Caudate nucleus (tissue), 63 donors: ENCODE measurements at places on chromosomes 4 and X.

- DNase-seq = no peak
Observed at GRCh38 chr4:180558427-180558826, 1684.8 kb upstream of the TENM3 start.

DNA sequence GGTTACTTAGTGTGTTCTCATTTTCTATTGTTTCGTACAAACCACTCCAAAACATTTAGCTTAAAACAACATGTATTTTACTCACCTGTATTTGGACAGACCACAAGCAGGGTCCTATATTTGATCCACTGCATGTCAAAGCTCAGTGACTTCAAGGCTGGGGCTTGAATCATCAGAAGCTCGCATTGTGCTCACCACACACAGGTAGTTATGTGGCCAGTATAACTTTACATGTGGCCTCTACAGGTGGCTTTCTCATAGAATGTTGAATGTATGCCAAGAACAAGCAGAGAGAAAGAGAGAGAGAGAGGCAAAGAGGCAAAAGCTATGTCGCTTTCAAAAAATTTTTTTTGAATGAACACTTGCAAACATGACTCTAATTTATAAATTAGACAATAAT lies 107.6 kb downstream of the QRFPR start:
- DNase-seq = no peak

- DNase-seq = no peak
Observed at GRCh38 chr4:188975271-188975670, 836.0 kb downstream of the TRIML1 start.

DNA sequence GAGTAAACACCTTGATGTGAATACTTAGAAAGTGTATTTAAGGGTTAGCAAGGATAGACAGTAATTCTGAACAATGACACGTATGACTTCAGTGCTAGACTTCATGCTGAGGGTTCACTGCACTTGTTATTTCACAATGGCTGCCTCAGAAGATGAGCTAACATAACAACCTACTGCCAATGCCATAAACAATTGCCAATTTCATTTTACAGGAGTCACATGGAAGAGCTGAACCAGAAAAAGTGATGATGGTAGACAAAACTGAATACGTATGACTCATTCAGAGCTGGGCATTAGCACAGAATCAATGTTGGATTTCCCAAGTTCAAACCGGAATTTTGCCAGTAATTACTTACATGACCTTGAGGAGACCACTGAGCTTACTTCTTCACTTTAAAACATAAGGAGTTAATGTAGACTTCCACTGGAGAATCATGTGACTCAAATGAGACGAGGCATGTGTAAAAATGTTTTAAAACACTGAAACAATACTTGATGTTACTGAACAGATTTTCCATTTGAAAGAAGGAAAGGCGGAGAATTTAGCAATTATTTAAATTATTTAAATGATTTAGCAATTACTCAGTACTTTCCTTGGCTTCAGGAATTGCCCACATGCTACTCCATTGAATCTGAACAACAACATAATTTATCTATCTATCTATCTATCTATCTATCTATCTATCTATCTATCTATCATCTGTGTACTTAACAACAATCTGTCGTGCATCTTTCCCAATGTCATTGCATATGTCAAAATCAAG lies 868.5 kb upstream of the SLIT2 start:
- DNase-seq = no peak

GRCh38 chr4:145093638-145094037 lies 4.4 kb downstream of the ANAPC10 start:
- no peak for DNase-seq

DNA sequence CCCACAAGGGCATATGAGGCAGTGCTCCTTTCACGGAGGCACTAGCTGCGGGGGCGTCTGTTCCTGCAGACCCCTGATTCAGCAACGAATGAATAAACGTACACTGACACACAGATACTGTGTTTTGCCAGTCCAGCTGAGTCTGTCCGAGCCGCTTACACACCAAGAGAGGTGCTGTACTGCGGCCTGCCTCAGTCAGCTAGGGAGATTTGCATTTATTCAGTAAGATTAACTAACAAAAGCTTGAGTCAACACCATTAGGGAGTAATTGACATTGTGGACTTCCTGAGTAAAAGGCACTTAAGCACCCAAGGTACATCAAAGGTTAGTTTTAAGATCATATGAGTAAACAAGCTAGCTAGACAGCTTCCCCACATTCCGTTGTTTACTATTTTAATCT lies 31.0 kb upstream of the BEX4 start:
- no peak for DNase-seq

GRCh38 chr4:82436780-82437179 lies 6.4 kb downstream of the ENOPH1 start:
- DNase-seq = no peak

- DNase-seq = no peak
Observed at GRCh38 chr4:38671592-38671940, 7.6 kb downstream of the KLF3 start.

DNA sequence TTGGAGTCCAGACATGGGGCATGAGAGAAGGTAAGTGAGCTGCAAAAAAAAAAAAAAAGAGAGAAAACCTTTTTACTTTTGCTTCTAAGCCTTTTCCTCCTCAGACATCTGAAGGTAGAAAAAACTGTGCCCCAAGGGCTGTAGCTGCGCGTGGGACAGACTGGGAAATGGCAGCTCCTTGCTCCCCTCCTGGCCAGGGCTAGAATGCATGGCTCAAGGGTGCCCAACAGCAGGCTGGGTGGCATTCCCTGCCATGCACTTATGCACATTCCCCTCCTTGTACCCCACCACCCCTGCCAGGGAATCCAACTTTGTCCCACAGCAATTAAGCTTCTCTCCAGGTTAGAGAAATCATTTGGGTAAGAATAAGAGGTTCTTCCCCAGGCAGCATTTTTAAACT lies 421.2 kb downstream of the TRAM1L1 start:
- no peak for DNase-seq

DNA sequence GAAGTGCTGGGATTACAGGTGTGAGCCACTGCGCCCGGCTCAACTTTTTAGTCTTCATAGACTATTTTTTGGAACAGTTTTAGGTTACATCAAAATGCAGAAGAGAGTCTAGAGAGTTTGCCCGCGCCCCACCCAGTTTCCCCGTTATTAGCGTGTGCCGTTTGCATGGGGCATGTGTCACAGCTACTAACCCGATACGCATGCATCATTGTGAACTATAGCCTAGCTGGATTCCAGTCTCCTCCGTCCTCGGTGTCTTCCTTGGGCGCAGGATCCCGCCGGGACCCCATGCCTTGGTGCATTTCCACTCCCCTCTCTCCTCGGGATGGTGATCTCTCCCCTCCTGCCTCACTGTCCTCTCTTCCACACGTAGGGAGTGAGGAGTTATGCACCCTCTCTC lies 85.5 kb upstream of the ADRA2C start:
- DNase-seq = no peak

DNA sequence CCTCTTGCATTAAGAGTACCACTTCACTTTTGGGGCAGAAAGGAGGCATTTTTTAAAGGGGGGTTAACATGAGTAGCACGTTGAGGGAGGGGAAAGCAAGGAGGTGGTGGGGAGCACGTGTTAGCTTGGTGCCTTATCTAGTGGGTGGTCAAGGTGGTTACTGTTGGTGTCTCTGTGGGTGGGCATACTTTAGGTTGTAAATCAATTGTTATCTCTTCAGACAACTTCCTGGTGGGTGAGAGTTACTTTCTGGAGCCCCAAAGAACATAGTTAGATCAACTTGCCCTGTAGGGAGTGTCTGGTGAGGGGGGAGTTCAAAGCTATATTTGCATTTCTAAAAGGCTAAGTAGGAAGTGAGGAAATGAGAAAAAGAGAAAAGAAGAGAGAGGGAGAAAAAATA lies 297.7 kb upstream of the CLNK start:
- DNase-seq = no peak

DNA sequence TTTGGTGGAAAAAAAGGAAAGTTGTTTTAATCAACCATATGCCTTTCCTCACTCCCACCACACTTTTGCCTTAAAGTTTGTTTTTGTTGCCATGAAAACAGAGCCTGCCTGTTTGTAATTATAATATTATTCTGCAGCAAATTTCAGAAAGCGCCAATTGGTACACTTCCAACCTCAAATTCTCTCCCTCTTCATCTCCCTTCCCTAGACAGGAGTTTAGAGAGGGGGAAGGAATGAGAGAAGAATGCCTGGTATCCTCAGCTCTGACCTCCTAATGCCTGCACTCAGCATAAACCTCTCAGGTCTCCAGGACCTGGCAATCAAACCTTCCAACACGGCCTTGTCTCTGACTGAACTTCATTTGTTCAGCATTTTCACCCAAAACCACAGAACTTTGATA lies 138.4 kb upstream of the HCCS start:
- no peak for DNase-seq

GRCh38 chr4:3177905-3178304 lies 71.1 kb upstream of the MSANTD1 start:
- no peak for DNase-seq

- no peak for DNase-seq
Observed at GRCh38 chr4:63717384-63717783, 691.9 kb downstream of the TECRL start.

DNA sequence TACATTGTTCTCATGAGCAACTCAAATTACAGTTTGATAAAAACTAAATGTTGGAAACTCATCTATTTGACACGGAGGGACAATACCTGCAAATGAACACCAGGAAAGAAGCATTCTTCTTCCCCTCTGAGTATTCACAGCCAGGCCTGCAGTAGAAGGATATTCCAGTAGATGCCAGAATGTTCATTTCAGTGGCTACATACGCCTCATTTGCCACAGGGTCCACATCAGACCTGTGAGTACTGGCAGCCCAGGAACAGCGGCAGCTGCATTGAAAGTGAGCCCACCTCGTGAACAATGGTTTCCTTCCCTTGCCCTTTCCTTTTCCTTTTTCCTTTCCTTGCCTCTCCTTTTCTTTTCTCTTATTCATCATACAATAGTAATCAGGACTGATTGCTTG lies 81.1 kb upstream of the NEIL3 start:
- DNase-seq = no peak

DNA sequence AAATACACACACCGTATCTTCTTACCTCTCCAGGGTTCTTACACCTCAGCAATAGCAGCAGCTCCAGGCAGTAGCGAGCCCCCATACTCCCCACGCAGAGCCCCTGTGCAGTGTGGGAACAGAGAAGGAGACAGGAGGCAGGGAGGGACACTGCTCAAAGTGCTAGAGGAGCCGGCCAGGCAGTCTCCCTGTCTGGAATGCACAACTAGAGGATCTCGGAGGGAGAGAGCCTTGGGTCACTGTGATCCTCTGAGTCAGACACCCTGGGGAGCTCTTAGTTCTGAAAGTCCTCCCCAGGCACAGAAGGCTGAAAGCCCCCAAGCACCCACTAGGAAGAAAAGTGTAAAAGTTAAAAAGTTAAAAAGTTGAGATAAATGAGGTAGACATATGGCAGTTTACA lies 16.0 kb downstream of the AMELX start:
- no peak for DNase-seq

DNA sequence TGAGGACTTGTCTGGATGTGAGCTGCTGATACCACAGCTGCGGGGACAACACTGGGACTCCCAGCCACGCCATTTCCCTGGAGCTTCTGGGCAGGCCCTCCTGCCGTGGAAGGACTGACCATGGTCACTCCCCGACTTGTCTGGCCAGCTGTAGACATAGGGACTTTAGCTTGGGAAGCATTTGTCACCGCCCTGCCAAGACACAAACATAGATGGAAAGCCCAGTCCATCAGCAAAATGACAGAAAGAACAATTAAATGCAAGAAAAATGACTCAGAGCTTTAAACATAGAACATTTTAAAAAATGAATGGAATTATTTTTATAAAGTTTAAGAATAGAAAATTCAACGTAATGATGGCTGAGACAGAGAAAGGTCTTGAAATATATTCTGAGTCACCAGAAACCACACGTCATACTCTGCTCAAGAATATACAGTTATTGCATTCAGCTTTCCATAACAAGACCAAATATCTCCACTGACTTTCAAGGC lies 107.6 kb upstream of the CBR4 start:
- no peak for DNase-seq

- no peak for DNase-seq
Observed at GRCh38 chr4:22573641-22574040, 57.8 kb upstream of the ADGRA3 start.

- no peak for DNase-seq
Observed at GRCh38 chr4:19213388-19213787, 1038.3 kb upstream of the SLIT2 start.
